ENCODE measurements at places on chromosomes 7 and 10. TPM values are rescaled to one million over a fixed set of nuclear protein-coding genes. Genes with fewer than 3 reads are reported as not detected.

C7orf33 gene
- total RNA-seq: 0.23 TPM

ANXA7 gene
- 240 TPM for total RNA-seq

WEE2 gene
- 2.5 TPM for total RNA-seq

PCDH15 gene
- 0.07 TPM for total RNA-seq

MCM10 gene
- 62.6 TPM for total RNA-seq

AMZ1 gene
- total RNA-seq: 0.11 TPM

PAPOLB gene
- total RNA-seq: not detected

SPAG6 gene
- total RNA-seq: 0.81 TPM

PIP gene
- total RNA-seq: not detected

SPDYE16 gene
- 0.34 TPM for total RNA-seq

NAT16 gene
- 0.19 TPM for total RNA-seq

FGF8 gene
- total RNA-seq: 0.68 TPM

RGR gene
- total RNA-seq: not detected

R3HCC1L gene
- total RNA-seq: 16.7 TPM

TRIL gene
- total RNA-seq: 0.45 TPM

FOXI2 gene
- not detected for total RNA-seq

ALDH18A1 gene
- 166 TPM for total RNA-seq

SGMS1 gene
- 30.5 TPM for total RNA-seq

NEUROG3 gene
- not detected for total RNA-seq

PON2 gene
- 141 TPM for total RNA-seq

LRRTM3 gene
- total RNA-seq: not detected

SLC16A9 gene
- 0.45 TPM for total RNA-seq

TAF6 gene
- total RNA-seq: 81.1 TPM

ZNF394 gene
- 29.6 TPM for total RNA-seq

MSMB gene
- total RNA-seq: 4.0 TPM

PNLIPRP3 gene
- not detected for total RNA-seq

GIMAP7 gene
- not detected for total RNA-seq

MAGI2 gene
- 0.25 TPM for total RNA-seq

Data from Caco-2 (cell line).